ENCODE measurements at places on chromosomes 11 and 22. TPM values are rescaled to one million over a fixed set of nuclear protein-coding genes. Genes with fewer than 3 reads are reported as not detected.

OR51I1 gene
- total RNA-seq, result 0.11 TPM

MS4A12 gene
- total RNA-seq, result not detected

MYRF gene
- 0.55 TPM for total RNA-seq

CASP5 gene
- not detected for total RNA-seq

FXYD2 gene
- not detected for total RNA-seq

CARNS1 gene
- under 0.01 TPM for total RNA-seq

FAM181B gene
- total RNA-seq, result not detected

NADSYN1 gene
- 106 TPM for total RNA-seq

CSTPP1 gene
- total RNA-seq, result 21.9 TPM

CDC45 gene
- 44.8 TPM for total RNA-seq

APOA4 gene
- total RNA-seq, result not detected

RASSF10 gene
- not detected for total RNA-seq

YAP1 gene
- 240 TPM for total RNA-seq

Data from uterine smooth muscle cell (primary cell).